ENCODE measurements at places on chromosomes 13 and 19.

GRCh38 chr19:28980236-28980868, 232.6 kb downstream of the UQCRFS1 start:
- DNase-seq, result no peak

- no peak for DNase-seq
Observed at GRCh38 chr19:50994129-50994528, 7.3 kb downstream of the KLK8 start.

DNA sequence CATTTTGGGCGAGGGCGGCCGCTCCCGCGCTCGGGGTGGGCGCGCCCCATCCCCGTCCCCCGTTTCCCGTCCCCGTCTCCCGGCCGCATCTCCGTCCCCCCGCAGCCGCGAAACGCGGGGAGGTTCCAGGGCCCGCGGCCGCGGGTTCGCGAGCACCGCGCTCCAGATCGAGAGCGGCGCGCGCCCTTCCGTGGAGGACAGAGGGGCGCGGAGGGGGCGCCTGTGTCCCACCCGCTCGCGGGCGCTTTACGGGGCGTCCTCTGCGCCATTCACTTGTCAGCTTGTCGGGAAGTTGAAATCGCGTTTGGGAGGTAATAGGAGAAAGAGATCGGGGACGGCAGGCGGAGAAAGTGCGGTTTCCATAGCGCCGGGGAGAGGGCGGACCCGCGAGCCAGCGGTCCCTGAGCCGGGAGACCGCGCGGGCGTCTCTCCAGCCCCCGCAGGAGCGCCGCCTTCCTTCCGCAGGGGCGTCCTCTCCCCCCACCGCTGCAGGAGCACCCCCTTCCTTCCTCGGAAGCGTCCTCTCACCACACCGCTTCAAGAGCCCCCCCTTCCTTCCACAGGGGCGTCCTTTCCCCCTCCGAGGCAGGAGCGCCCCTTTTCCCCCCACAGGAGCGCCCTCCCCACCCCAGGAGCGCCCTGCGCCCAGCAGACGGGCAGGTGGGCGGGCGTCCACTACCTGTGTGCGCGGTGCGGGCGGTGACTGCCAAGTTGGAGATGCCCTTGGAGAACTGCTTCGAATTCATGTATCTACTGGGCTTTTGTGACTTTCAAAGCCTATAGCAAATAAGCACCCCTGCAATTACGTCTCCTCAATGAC, 962 bp upstream of the IRS2 start:
- DNase-seq, result no peak

DNA sequence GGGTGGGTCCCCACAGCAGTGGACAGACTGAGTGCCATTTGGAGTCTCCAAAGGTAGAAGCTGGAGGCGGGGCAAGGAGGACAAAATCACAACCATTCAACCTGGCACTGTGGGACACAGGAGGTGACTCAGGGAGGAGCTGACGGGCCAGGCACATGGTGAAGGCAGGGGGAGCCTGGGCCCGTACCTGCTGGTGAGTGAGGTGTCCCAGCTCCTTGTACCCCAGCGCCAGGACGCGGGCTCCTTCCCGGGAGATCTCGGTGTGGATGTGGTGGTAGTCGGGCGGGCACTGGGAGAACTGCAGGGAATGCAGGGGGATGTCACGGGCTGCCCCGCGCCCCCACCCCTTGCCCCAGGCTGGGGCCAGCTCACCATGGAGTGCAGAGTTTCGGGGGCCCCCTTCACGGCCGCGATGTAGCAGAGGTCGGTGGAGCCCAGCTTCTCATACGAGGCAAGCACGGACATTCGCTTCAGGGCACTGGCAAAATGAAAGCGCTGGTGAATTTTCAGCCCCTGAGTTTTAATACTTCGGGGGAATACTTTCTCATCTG, 9.8 kb downstream of the ATP13A1 start:
- DNase-seq, result no peak

DNA sequence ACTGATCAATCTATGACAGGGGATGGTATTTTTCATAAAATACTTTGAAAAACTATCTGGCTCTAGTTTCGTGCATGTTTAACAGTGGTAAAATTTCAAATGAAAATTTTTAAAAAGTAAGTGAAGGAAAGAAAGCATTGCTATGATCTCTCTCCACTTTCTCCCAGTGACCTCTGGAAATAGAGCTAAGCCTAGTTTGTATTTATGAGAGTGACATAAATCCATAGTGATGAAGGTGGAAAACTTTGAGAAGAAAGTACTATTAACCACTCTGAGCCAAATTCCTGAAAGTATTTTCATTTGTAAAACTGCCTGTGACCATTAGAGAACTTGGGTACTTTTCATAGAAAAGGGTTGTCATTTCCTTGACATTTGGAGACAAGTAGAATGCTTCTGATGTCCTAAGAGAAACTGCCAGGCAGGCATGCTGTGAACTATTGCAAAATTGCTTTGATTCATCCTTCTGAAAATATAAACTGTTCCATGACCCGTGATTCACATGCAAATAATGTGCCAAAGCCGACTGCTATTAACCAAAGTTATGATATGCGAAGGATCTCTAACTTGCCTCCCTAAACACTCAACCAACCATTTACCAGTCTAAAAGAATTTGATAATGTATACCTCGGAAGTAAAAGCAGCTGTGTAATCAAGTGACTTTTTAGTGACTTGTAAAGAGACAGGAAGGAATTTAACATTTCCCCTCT, 133.2 kb downstream of the VWA8 start:
- DNase-seq, result no peak

- no peak for DNase-seq
Observed at GRCh38 chr13:58048670-58049069, 417.1 kb downstream of the PCDH17 start.

DNA sequence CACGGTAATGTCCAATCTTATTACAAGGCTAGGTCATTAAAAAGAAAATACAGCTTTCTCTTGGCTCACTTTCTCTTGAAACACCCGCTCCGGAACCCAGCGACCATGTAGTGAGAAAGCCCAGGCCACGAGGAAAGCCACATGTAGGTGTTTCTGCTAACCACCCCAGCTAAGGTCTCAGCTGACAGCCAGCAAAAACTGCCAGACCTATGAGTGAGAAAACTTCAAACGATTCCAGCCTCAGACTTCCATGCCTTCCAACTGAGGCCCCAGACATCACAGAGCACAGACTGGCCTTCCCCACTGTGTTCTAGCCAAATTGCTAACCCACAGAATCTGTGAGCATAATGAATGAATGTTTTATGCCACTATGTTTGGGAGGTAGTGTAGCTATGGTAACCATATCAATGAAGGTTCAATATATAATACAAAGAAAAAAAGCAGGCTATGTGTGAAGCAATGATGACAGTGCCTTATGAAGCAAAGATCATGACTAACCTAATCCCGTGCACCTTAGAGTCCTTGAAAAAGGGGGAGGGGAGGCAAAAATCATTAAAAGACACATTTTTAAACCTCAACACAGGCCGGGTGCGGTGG, 11.9 kb upstream of the TPTE2 start:
- DNase-seq, result no peak

DNA sequence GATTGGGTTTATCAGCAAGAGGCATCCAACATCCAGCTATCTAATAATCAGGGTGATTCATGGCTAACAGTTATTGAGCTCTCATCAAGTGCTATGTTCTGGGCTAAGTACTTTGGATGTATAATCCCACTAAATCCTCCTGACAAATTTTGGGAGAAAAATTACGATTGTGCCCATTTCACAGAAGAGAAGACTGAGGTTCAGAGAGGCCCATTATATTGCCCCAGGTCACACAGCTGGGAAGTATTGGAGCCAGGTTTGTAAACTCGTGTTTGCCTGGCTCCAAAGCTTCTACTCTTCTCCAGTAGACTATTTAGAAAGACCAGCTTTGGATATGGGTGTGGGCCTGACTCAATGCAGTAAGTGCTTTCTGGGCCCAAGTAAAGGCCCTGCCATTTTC, 20.9 kb upstream of the CALM3 start:
- no peak for DNase-seq

DNA sequence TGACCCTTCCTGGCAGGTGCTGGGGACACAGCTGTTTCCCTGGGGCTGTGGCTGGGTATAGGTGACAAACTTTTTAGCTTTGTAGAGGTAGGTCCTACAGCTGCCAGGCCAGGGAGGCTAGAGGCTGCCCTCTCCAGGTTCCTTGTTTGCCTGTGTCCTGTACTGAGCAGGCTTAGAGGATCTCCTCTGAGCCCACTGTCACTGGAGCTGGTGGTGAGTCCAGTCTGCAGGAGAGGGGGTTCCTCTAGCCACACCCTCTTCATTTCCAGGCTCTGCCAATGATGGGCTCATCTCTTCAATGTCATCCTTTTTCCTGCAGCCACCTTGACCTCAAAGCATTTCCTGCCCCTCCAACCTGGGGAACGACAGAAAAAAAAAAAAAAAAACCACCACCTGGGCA, 12.6 kb upstream of the RAB11B start:
- DNase-seq, result no peak

DNA sequence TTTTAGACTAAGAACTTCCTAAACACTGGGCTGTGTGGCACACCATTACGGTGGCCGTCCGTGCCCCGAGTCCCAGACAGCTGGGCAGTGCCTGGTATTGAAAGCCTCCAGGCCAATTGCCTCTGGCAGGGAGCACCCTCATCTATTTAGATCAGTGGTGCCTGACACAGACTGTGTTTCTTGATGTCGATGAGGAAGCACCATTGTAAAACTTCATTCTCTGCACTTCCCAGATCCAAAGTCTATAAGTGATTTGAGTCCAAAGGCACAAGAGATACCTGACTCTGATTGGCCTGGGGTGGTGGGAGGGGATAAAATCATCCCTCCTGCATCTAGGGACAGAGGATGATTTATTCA, 8.5 kb upstream of the STK24 start:
- no peak for DNase-seq
